Calu3 (cell line): ENCODE measurements at places on chromosomes 1 and 21. TPM values are rescaled to one million over a fixed set of nuclear protein-coding genes. Genes with fewer than 3 reads are reported as not detected.

Gene CAPZA1
- 103 and 117 TPM in 2 replicates for total RNA-seq

- H3K36me3 ChIP-seq = no peaks in the 10 kb centered on the region
- H3K4me3 ChIP-seq = no peak overlapping the region
- no peaks in the 10 kb centered on the region for H3K27me3 ChIP-seq
- no peaks in the 10 kb centered on the region for H3K4me1 ChIP-seq
- DNase-seq = no peak
These were observed 11.3 kb upstream of the OR2T8 start for GRCh38 chr1:247908766-247909165.

- peaks cover 12% of the 10 kb centered on the region for H3K27me3 ChIP-seq
- no peak overlapping the region for H3K4me3 ChIP-seq
- H3K36me3 ChIP-seq = no peaks in the 10 kb centered on the region
- peaks cover 3% of the 10 kb centered on the region for H3K4me1 ChIP-seq
- no peak overlapping the region for H3K27ac ChIP-seq
- DNase-seq = no peak
These were observed 38.9 kb upstream of the TARDBP start for GRCh38 chr1:10973552-10973951.

DNA sequence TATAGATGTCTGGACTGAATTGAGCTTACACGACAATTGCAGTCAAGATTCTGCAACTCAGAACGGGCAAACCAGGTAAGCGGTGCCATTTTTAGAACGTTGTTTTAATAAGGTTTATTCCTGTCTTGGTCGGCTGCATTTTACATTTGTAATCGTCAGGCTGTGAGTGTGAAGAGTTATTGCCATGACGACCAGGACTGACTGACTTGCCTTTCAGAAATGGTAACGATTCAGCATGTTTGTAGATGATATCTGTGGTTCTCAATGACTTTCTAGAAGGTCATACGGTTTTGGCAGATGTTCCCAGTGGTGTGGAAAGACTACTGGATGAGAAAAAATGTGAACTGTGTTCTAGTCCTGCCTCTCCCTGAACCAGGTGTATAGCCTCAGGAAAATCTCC is 271.3 kb upstream of the B3GALT2 start:
- H3K27me3 ChIP-seq = no peaks in the 10 kb centered on the region
- no peaks in the 10 kb centered on the region for H3K36me3 ChIP-seq
- no peak overlapping the region for H3K4me3 ChIP-seq
- no peak overlapping the region for H3K27ac ChIP-seq

DNA sequence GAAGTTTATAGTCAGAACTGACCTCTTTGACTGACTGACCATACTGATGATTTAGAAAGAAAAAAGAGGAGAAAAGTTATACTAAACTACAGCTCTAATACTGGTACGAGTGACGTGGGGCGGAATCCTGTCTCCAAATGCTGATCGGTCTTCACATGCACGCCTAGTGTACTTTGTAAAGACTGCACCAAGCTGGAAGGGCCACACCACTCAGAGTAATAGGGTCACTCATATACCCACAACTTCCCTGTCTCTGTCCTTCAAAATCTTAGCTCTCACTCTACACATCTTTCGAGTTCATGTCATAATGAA is 19.4 kb upstream of the GUCA2A start:
- no peaks in the 10 kb centered on the region for H3K27me3 ChIP-seq
- DNase-seq = no peak
- H3K36me3 ChIP-seq = peaks cover 12% of the 10 kb centered on the region
- H3K27ac ChIP-seq = no peak overlapping the region
